ENCODE measurements at places on chromosomes 6 and 20.

DNA sequence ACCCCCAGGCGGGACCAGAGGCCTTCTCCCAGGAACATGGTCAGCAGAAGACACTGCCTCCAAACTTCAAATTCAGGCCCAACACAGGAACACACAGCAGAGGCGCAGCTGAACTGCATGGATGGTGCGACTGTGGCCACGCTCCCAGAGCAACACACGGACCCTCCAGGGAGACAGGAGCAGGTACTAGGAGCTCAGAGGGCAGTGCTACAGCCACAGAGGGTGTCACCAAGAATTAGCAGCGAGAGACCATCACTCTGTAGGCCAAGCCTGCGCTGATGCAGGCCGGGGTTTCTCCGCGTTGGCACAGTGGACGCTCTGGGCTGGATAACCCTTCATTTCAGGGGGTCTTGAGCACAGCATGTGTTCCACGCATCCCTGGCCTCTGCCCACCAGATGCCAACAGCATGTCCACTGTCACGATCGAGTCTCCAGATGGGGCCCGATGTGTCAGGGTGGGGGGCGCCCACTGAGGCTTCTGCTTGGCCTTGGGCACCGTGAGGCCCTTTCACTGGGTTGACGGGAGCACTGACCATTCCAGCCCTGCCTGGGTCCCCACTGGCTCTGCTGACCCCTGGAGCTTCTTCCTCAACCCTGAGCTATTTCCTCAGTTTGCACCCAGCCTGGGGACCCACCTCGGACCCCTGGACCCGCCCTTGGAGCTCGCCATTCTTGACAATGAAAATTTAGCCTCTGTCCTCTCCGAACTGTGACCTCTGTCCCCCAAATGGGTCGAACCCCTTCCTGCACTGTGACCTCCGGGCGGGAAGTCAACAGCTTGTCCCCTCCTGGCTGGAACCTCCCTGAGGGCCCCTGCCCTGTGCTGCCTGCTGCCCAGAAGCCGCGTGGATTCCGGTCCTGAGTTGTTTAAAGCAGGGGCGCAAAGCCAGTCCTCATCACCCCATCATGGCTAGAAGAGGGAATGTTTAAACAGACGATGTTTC is 239.4 kb downstream of the DLL1 start:
- DNase-seq = no peak

DNA sequence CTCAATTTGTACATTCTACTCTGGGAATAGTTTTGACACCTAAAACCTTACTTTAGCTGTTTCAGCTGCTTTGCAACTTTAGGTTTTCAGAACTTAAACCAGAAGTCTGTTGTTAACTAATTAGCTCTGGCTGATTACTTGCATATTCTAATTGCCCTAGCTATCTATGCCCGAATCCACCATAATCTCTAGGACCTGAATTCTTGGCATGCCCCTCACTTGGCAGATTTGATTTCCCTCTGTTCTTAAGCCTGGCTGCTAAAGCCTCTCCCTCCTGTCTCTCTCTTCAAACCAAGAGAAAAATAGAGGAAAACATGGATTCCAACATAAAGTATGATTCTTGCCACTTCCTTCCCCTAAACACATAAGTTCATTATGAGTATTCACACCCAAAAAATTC is 35.0 kb upstream of the LIN28B start:
- no peak for DNase-seq

DNA sequence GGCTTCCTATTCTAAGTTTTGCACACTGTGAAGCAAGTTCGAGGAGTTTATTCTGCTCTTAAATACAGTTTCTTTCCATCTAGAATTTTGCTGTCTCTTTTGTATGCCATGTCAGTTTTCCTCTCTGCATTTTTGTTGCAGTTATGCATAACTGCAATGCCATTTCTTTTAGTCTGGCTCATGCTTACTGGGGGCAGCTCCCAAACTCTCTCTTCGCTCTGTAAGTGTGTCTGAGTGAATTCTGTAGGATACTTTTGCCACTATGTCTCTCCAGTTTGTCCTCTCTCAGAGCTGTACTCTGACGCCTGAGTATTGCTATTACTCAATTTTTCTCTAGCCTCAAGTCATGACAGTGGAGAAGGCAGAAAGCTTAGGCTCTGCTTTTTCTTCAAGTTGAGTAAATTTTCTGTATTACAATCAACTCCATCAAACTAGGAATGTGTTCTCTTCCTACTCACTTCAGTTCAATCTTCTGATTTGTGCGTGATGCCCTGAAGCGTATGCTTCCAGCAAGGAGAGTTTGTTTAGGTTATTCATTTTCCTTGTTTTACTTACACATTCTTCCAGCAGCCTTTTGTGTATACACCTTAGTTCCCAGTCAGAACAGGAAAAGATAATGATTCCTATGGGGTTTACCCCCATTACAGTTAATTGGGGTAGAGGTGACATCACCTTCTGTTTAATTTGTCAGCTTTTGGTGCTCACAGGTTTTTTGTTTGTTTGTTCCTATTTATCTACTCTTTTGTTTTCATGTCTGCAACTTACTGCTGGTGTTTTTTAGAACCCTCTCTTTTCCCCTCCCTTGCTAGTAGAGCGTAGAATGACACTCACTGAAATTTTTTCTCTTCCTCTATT is 430.9 kb downstream of the BCKDHB start:
- DNase-seq = no peak

GRCh38 chr6:101257163-101257562 is 136.3 kb upstream of the GRIK2 start:
- no peak for DNase-seq

DNA sequence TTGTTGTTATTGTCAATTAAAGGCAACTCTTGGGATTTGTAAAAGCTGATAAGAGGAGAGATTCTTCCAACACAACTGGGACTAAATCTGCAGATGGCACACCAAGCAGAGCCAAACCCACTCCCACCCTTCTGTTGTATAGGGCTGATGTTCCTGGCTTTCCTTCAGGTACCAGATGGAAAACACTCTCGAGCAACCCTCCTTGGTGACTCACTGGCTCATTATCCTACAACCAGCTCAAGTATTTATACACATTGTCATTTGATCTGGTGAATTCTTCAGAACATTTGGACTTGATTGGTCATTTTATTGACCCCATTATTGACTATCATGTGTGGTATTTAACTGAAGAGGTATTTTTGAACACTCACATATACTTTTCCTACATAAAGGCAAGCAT is 190.3 kb upstream of the PCSK2 start:
- DNase-seq = no peak

DNA sequence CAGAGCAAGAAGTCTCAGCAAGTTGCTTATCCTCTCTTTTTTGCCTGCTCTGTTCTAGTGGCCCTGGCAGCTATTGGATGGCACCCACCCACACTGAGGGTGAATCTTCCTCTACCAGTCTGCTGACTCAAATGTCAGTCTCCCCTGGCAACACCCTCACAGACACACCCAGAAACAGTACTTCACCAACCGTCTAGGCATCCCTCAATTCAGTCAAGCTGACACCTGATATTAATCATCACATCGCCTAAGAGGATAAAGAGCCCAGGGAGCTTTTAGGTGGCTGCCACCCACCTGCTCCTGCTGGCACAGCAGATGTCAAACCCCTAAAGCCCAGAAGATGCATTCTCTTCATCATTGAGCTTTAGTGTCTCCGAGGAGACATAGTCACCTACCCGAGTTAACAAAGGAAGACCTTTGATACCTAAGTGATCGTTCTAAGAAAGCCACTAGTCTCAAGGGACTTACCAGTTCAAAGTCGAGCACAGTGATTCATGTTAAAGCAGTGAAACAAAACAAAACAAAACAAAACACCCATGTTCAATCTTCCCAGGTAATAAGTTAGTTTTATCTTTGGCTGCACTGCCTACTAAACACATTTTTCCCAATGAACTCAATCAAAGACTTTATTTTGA is 97.7 kb upstream of the KCNQ5 start:
- DNase-seq = no peak

DNA sequence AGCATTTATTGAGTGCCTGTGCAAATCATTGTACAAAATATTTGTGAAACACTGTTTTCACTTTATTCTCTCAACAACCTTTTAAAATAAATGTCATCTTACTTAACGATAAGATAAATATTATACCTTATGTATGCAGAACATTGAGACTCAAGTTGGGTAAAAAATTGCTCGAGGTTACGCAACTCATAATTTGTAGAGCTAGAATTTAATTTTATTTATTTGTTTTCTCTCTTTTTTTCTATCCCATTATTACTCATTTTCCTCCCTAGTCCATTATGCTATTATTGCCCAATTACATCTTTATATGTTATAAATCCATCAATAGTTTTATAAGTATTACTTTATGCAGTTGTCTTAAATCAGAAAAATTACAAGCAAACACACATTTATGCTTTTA is 77.4 kb upstream of the ELOVL5 start:
- no peak for DNase-seq

DNA sequence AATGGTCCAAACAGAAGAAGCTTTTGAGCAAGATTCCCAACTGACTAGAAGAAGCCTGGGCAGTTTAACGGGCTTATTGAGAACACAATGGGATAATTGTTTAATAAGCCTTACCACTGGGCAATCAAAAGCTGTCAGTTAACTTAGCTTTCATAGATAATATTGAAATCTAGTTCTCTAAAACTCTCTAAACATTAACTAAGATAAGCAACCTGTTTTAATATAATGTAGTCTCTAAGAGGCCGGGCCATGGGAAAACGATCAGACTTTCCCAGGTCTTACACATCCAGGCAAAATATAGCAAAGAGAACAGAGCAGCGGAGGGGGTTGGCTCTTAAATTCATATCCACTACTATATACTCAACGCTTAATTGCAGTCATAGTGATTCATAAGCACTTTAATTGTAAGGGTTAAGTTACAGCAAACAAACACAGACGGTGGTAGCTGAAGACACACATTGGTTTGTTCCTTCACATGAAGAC is 128.0 kb upstream of the FAM83B start:
- peak; percentile 38 for DNase-seq

DNA sequence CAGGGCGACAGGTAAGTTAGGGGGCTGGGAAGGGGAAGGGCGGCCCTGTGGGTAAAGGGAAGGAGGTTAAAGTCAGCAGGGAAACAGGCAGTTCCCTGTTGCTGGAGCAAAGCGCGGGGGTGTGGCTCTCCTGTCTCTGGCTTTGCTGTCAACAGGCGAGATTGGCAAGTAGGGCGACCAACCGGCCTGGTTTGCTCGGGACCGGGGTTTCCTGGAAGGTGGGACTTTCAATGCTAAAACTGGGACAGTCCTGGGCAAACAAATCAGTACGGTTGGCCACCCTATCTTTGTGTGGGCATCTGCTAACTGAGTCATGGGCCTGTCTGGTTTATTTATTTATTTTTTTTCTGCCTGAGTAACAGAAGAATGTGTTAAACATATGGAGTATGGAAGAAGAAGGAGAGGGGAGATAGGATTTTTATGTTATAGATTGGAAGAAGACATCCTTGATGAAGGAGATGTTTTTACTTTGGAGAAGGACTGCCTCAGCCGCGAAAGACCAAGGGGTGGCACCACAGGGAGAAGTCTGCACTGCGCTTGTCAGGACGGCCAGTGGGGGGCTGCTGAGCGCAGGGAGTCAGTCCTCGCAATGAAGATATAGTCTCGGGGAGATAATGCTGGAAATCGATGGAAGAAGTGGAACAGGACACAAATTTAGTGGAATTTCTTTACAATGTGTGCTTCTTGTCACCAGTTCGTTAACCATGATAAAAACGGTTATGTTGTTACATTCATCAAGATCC is 43.4 kb upstream of the ESR1 start:
- peak; percentile 36 for DNase-seq

GRCh38 chr6:106087548-106088325 is 1.6 kb downstream of the PRDM1 start:
- no peak for DNase-seq

- DNase-seq = no peak
These were observed 14.3 kb upstream of the CBFA2T2 start for GRCh38 chr20:33475381-33476152.

DNA sequence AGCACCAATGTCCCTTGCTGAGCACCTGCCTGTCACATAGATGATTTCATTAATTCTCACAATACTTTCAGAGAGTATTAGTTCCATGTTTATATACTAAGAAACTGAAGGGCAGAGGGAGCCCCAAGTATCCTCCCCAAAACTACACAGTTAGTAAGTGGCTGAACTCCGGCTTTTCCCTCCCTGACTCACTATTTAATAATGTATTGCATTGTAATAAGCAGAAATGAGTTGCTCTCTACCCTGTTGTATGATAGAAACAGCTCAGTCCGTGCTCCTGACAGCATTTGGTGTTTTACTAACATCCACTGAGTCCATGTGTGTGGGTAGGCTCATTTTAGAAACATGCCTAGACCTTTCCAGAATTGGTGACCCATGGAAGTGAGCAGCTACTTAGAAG is 76.8 kb downstream of the OLIG3 start:
- DNase-seq = no peak

GRCh38 chr6:88870717-88871330 is 92.6 kb downstream of the RNGTT start:
- DNase-seq = peak; percentile 70

DNA sequence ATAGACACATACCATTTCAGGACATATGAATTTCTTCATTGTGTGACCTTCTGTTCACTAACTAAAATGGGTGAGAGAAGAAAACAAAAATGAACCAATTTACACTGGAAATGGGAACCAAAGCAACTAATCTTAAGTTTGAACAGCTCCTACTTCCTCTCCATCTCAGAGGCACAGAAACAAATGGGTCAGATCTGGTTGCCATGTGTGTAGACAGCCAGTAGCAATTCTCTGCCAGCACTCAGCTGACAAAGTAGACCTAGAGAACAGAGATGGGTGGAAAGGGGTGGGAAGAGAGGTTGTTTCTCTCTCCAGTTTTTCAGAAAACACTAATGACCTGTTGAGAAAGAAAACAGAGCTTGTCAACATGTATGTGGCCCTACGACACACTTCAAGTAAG is 14.3 kb upstream of the POPDC3 start:
- DNase-seq = no peak

DNA sequence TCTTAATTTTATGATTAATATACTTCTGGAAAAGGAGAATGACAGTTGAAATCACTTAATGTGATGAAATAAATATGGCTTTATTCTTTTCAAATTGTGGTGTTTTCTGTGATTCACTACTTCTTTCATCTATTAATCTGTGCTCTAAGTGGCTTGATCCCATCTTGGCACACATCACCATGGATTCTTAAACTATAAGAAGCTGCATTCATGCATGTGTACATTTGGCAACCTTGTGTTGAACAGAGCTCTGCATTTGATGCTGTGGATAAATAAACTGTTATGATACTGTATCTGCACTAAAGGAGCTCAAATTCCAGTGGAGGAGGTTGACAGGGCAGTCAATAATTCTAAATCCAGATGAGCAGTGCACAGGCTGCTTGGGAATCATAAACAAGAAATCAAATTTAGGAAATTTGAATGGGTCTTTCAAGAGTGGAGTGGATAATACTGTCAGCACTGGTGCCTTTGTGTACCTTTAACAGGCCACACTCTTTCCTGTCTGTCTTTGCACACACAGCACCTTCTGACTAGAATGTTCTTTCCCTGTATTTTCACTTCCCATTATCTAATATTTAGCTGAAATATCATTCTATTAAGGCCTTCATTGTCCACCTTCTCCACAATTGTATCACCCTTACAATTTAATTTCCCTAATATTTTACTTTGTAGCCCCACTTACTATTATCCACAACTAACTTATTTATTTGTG is 252.9 kb downstream of the GRM1 start:
- DNase-seq = no peak

- DNase-seq = peak; percentile 56
These were observed 145.7 kb downstream of the BTBD9 start for GRCh38 chr6:38493931-38494547.

GRCh38 chr6:1608222-1609040 is 1.3 kb upstream of the FOXC1 start:
- no peak for DNase-seq
